RWPE1 (cell line): ENCODE measurements at places on chromosomes 12 and 14.

DNA sequence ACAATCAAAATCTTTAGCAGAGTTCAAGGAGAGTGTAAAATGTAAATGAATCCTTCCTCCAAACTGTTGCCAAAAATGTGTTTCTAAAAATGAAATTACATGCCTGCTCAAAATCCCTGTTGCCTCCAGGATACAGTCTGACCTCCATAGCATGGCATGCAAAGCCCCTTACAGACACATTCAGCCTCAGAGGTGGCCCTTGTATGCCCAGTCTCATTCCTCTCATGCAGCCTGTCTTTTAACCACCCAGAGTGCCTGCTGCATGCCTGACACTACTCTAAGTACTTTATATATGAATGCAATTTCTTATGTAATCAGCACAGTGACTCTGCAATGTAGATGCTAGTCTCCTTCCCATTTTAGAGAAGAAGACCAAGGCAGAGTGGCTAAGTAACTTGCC, 24.4 kb upstream of the PTPRQ start:
- no peak for DNase-seq

DNA sequence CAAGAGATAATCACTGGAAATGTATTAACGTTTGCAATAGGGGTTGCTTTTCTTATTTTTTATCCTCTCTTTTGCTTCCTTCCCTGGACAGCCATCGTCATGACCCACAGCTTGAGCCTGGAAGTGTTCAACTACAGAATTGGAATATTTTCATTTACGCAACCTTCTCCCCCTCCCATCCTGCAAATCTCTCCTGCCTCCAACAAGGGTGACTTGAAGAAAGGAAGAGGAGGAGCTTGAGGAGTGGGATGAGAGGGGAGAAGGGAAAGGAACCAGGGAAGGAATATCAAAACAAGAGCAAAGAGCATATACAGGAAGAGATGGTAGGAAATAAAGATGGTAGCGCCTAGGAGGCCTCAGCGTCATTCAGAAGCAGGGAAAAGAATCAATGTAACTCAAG, 1.6 kb upstream of the MANSC4 start:
- DNase-seq, result no peak

- no peak for DNase-seq
Observed at GRCh38 chr14:22929961-22930364, 787 bp upstream of the PRMT5 start.

- DNase-seq, result no peak
Observed at GRCh38 chr12:122902854-122903692, 7.1 kb upstream of the VPS37B start.

DNA sequence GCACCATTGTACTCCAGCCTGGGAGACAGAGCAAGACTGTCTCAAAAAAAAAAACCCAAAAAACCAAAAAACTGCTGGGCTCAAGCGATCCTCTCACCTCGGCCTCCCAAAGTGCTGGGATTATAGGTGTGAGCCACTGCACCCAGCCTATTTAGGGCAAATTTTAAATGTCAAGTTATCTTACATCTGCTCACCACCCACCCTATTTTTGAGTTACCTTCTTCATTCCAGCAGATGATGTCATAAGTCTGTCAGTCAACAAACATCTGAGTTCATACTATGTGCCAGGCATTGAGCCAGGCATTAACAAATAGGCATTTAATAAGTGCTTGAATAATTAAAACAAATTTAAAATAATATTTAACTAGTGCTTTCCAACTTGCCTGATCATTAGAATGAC, 21.5 kb downstream of the BATF start:
- no peak for DNase-seq

- no peak for DNase-seq
Observed at GRCh38 chr12:13718271-13718670, 263.1 kb downstream of the GRIN2B start.
